ENCODE measurements at places on chromosomes 12 and 14.

- no peak for DNase-seq
Measured at GRCh38 chr12:111064982-111065381, 144.6 kb upstream of the MYL2 start.

- peak; percentile 94 for DNase-seq
Measured at GRCh38 chr14:91286530-91286937, 42.0 kb upstream of the GPR68 start.

- no peak for DNase-seq
Measured at GRCh38 chr14:79510659-79511058, 700.6 kb downstream of the DIO2 start.

- DNase-seq = no peak
Measured at GRCh38 chr12:80262346-80262745, 163.0 kb downstream of the OTOGL start.

- no peak for DNase-seq
Measured at GRCh38 chr12:119274636-119275065, 59.9 kb upstream of the CCDC60 start.

DNA sequence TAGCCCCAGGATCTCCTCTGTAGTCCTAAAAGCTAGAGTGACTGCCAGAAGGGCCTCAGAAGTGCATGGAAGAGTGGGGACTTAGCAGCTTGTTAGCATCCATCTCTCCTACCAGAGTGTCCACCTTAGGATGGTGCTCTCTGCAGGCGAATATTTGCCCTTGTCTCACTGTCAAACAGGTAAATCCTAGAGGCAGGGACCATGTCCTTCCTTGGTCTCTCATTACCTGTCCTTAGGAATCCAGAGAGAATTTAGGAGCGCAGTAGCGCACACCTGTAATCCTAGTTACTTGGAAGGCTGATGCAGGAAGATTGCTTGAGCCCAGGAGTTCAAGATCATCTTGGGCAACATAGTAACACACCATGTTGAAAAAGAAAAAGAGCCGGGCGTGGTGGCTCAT is 21.4 kb downstream of the AGAP2 start:
- no peak for DNase-seq

GRCh38 chr14:100473249-100473648 is 114.0 kb downstream of the BEGAIN start:
- DNase-seq = no peak

DNA sequence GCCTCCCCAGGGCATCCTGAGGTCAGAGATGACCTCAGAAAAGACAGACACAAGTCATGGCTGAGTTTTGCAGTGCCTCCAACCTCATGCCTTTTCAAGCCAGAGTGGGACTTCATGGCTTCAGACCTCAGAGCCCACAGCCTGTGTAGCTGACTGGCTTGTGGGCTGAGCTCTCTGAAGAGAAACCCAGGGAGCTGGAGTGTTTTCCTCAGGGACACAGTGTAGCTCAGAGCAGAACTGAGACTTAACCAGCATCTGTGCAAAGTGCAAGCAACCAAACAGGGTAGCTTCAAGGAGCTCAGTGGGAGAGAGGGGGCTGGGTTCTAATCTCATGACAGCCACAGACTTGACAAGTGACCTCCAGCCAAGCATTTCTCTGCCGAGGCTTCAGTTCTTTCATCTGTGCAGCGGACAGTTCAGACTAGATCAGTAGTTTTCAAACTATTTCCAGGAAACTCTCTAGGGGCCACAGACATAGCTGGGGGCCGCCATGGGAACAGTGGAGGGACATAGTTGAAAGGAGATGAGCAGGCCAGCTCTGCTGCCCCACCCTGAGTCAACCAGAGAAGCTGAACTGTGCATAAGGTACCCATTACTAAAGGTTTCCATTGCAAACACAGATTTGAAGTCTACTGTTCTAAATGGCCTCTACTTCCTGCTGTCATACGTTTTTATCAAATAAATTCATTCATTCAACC is 80.0 kb downstream of the LGMN start:
- no peak for DNase-seq

GRCh38 chr12:47549258-47549657 is 156.6 kb downstream of the RPAP3 start:
- DNase-seq = no peak

DNA sequence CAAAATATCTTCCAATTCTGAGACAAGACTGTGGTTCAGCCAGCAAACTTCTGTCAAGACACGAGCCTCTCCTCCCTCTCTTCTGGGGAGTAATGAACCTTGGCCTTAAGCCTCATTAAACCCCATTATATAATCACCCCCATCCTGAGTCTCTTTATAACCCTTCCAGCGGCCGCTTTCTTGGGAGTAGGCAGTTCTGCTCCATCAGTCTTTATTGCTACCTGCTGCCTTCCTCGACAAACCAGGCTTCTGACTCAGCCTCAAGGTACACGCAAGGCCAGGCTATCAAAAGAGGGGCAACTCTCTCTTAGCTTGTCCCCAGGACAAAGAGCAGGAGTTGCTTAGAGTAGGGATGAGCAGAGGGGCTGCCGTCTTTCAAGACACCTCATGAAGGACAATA is 300.8 kb upstream of the NOS1 start:
- DNase-seq = no peak

GRCh38 chr12:64968989-64969819 is 144.8 kb downstream of the TBC1D30 start:
- DNase-seq = no peak

DNA sequence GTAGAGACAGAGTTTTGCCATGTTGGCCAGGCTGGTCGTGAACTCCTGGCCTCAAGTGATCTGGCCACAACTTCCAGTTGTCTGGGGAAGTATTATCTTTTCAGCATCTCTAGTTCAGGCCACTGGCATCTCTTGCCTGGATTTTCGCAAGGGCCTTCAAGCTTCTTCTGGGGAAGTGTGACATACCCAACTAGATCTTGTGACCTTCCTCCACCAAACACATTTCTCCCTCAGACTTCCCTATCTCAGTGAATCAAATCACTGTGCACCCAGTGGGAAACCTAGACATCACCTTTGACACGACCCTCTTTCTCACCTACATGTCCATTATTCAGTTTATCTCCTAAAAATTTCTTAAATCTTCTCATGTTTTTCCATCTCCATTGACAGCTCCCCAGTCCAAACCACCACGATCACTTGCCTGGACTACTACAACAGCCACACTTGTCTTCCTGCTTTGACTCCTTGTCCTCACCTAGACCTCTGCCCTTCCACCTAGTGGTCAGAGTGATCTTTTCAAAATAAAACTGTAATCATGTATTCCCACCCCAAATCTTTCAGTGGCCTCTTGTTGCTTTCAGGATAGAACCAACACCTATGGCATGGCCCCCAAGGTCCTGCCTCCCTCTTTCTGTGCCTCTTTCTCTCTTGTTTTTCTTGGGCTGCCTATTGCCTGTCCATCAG is 3.3 kb downstream of the EEF1AKMT3 start:
- no peak for DNase-seq

DNA sequence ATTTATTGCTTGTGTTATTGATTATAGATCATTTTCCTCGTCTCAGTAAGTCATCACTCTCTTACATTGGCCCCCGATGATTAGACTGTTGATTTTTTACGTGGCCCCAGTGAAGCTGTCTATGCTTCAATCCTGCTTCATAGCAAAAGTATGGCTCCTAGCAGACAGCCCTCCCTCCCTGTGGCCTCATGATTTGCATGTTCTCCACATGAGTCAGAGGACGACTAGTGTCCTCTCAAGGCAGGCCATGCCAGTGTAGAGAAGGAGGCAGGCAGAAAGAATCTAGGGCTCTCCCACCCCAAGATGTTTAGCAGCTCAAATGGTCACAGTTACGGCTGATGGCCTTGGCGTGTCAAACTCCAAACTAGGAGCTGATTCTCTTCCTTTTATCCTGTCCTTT is 59.6 kb downstream of the FIGNL2 start:
- DNase-seq = no peak

DNA sequence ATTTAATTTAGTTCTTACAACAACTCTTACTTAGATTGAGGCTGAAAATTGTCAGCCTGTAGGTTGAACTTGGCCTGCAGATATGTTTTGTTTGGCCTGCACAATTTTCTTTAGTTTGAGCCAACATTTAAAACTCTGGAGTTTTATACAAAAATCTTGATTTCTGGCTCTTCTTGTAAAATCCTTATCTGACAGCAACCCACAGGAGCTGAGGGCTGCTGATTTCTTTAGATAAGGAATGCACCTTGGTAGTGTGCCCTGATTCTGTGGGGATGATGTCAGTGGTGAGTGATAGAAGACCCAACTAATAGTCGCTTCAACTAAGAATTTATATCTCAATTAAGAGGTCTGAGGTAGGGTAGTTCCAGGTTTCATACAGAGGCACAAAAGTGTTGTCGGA is 49.5 kb downstream of the SOCS2 start:
- no peak for DNase-seq

- DNase-seq = no peak
Measured at GRCh38 chr14:70921669-70922068, 14.4 kb downstream of the PCNX1 start.

DNA sequence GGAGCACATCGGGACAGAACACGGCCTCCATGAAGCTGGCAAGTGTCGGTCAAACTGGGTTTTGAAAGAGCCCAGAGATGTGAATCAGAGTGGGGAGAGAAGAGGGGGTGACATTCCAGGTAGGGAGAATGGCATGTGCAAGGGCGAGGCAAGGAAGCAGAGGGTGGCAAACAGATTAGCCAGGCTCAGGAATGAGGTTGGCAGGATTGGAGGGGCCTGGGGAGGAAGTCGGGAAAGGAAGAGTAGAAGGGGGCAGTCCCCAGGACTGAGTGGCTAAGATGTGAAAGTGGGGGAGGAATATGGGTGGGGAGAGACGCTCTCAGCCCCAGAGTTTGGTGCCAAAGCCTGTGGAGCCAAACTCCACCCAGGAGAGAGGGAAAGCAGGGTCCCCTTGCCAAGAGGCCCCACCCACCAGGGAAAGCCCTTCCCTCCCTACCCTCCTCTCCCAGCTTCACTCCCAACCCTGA is 5.5 kb upstream of the HDAC7 start:
- no peak for DNase-seq

DNA sequence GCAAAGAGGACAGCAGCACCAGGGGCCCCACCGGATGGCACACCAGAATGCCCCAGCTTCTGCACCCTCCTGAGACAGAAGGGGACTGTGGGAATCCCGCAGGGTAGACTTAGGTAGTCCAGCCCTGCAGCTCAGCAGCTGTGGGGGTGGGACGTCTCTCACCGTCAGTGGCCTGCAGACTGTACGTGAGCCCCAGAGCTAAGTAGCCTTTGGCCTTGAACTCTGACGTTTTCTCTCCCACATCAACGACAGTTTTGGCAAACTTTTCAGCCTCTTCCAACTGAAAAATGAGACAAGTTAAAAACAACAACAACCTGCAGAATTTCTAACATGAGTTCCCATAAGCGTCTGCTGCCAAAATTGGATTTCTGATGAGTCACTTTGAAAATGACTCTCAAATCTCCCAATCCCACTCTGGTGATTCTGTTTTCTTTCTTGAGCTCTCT is 161.4 kb downstream of the TTC7B start:
- DNase-seq = no peak

GRCh38 chr12:29710104-29710503 is 73.6 kb downstream of the TMTC1 start:
- no peak for DNase-seq

GRCh38 chr14:72781561-72782508 is 112.1 kb downstream of the DPF3 start:
- DNase-seq = peak; percentile 31

DNA sequence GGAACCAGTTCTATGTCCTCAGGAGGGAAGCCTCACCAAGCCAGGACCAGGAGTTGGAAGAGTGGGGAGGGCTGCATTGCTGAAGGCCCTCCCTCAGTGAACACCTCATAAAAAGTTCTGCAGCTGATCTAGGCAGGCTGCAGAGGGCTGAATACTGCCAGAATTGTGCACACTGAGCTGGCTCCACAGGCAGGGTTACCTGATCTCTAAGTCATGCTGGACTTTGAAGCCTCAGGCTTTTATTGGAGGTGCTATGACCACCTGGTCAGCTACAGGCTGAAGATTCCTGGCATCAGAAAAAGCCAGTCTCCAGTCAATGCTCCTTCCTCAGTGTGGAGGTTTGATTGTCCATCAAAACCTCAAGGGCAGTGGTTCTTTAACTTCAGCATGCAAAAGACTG is 39.7 kb downstream of the FOS start:
- DNase-seq = no peak

DNA sequence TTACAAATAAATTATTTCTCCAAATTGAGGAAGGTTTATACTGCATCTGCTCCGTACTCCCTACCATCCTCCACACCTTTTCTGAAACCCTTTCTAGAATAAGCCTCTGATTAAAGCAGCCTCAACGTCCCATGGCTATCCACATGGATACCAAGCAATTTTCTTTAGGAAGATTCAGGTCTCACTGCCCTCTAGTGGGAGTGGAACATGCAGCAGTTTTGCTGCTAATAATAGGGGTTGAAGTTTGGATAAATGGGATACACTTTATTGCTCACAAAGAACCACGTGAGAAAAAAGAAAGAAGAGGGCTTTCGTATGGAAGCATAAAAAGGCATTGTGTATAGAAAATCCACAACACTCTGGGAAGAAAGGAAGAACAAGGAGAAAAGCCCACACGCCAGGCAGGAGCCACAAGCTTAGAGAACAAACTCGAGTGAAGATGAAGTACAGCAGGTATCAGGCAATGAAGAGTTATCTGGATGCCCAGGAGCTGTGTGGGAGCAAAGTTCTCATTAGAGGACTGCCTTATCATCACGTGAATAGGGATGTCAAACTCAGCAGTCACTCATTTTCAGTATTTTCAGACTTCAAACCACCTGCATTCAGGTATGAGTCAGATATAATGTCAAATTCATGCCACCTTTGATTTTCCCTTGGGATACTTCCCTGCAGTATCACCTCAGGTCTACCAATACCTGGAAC is 45.8 kb downstream of the CCER1 start:
- DNase-seq = no peak

DNA sequence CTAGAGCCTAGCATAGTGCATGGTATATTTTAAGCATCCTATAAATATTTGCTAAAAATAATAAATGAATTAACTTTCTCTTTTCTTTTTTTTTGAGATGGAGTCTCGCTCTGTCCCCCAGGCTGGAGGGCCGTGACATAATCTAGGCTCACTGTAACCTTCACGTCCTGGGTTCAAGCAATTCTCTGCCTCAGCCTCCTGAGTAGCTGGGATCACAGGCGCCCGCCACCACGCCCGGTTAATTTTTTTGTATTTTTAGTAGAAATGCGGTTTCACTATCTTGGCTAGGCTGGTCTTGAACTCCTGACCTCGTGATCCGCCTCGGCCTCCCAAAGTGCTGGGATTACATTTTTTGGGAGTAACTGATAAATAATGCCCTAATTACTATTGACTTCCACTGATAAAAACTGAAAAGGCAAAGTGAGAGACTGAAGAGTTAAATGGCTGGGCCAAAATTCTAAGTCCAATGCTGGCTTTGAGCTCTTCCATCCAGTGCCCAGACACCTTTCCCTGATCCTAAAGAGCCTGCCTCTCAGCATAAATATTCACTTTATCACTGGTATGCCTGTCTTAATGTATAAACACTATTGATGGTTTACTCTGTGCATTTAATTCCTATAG is 213.0 kb upstream of the KRR1 start:
- no peak for DNase-seq

- DNase-seq = no peak
Measured at GRCh38 chr12:119258149-119258548, 76.4 kb upstream of the CCDC60 start.

DNA sequence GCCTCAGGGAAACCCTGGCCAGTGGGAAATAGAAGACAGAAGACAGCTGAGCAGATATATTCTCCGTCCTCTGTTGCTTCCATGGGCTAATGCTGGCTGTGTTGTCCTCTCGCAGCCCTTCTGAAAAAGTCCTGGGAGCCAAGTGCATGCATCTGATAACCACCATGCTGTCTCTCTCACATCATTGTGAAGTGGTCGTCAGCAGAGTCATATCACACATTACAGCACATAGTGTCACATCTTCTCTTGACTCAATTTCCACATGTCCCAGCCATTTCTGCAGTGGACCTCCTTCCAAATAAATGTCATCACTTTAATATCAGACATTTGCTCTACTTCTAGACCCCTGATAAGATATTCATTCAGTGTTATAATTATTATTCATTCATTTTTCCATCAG is 3.8 kb downstream of the TAS2R20 start:
- DNase-seq = no peak

All from activated CD4-positive, alpha-beta T cell treated with anti-CD3 and anti-CD28 coated beads, Interleukin-2, amount 10 ng/mL, durations not matched to agents 24 days and 14 days (primary cell).